CD4-positive, alpha-beta T cell treated with Interleukin-4 for 1 hour (primary cell): ENCODE measurements at places on chromosomes 11 and 22.

GRCh38 chr22:39026509-39027150, 5.7 kb downstream of the APOBEC3D start:
- DNase-seq: no peak

DNA sequence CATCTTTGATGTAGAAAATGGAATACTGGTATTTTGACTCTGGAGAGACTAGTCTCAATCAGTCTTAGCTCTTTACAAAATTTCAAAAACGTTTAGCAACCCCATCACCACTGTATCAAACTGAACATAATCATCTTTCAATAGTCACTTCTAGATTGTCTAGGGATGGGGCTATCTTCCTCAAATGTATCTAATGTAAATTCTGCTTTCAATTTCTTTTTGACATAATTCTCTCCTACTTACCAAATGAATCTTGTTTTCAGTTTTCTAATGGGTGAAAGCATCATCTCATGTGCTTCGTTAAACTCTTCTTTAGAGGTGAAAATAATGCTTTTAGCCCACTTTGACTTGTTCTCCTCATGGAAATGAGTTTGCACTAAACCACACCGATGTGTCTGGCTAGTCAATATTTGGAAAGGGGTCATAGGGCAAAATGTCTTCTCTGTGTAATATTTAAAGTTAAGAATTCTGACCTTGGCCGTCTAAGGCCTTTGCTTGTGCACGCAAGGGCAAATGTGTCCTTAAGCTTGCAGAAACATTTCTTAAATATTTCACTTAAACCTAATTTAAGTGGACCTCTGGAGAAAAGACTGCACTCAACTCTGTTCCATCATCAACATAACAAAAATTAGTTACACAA, 5.2 kb downstream of the SIK3 start:
- no peak for DNase-seq

DNA sequence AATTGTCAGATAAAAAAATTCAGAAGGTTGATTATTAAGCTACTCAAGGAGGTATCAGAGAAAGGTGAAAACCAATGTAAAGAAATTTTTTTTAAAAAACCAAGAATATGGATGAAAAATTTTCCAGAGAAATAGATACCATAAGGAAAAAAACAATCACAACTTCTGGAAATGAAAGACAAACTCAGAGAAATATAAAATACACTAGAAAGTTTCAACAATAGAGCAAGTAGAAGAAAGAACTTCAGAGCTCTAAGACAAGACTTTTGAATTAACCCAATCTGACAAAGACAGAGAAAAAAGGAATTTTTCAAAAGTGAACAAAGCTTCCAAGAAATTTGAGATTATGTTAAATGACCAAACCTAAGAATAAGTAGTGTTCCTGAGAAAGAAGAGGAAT, 62.9 kb upstream of the TEAD1 start:
- no peak for DNase-seq

GRCh38 chr11:72250661-72251464, 6.9 kb upstream of the PHOX2A start:
- DNase-seq: no peak

DNA sequence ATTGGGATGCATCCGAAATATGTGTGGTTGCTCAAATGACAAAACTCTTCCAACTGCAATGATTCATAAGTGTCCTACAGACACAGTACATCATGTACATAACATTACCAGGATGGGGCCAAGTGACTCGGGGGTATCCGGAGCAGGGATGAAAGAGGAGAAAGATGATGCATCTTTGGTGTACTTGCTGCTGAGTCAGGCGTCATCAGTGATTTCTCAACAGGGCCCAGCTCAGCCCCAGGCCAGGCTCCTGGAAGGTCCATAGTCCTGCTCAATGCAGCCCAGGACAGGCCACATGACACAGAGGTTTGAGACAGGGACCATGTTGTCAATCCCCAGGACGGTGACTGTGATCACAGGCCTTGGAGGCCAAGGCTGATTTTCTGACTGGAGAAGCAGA, 59.3 kb downstream of the GGTLC2 start:
- no peak for DNase-seq

GRCh38 chr11:110186456-110186855, 93.3 kb downstream of the ZC3H12C start:
- no peak for DNase-seq

- DNase-seq: no peak
Measured at GRCh38 chr11:40235841-40236240, 1223.6 kb downstream of the LRRC4C start.

DNA sequence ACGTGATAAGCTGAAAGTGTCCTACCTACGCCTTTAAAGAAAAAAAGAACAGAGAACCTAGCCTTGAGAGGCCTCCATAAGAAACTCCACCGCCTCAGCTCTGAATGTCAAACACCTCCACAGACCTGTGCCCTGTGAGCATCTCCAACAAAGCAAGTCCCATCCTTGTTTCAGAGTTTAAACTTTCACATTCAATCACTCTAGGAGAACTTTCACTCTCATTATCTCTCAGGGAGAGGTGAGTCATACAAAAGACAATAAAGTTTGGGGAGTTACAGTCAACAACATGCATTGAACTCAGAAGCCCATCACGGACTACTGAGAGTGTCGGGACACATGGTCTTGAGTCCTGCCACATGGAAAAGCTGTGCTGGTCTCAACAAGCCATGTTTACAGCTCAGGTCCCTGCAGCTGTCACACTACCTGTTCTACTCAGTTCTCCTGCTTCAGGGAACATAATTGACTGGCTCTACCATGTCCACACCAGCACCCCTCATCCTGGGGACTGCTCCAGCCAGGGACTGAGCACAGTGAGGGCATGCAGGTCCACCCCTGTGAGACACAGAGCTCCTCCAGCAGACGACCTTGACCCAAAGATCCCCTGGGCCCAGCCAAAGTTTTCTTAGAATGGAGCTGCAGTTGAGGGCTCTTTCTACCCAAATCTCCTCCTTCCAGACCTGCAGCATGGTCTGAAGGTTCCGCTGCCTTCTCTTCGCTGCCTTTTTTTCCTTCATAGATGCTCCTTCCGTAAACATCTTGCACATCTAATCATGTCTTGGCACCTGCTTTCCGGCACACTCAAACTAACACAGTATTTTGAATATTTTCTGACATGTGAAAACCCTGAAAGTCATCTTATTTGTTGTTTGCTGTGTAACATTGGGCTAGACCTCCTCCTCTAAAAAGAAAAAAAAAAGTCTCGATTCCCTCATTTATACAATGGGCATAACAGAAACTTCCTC, 114.9 kb downstream of the ETS1 start:
- peak; percentile 72 for DNase-seq

- DNase-seq: no peak
Measured at GRCh38 chr11:66192181-66192863, 76.1 kb upstream of the RAB1B start.

- DNase-seq: peak; percentile 43
Measured at GRCh38 chr11:12888525-12889158, 120.5 kb upstream of the RASSF10 start.

GRCh38 chr11:5123802-5124521, 14.2 kb downstream of the OR52A5 start:
- peak; percentile 36 for DNase-seq

- DNase-seq: no peak
Measured at GRCh38 chr11:88623531-88623930, 286.0 kb upstream of the CTSC start.

GRCh38 chr22:39223091-39223710, 21.6 kb downstream of the PDGFB start:
- DNase-seq: no peak

GRCh38 chr22:50058906-50059880, 1.1 kb upstream of the TTLL8 start:
- DNase-seq: no peak

- DNase-seq: peak; percentile 51
Measured at GRCh38 chr11:1770528-1770927, 6.8 kb upstream of the CTSD start.

DNA sequence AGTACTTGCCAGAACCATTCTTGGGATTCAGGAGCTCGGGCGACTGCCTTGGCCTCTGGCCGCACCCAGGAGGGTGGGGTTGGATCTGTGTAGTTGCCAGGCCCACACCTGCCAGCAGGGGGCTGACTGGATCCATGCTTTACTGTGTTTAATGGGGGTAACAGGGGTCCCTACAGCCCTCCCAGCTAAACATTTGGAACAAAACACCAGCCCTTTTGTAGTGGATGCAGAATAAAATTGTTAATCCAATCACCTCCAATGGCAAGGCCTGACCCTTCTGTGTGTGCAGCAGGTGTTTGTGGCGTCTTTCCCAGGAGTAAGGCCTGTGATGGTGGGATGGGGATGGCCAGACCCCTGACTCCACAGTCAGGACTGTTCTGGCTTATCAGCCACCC, 22.5 kb downstream of the SUN2 start:
- DNase-seq: peak; percentile 63

- DNase-seq: peak; percentile 99
Measured at GRCh38 chr11:65919141-65919572, at the start of gene DRAP1. DRAP1 (plus strand) TSS chr11:65919426; CDS start chr11:65919502, 76 bp downstream.

DNA sequence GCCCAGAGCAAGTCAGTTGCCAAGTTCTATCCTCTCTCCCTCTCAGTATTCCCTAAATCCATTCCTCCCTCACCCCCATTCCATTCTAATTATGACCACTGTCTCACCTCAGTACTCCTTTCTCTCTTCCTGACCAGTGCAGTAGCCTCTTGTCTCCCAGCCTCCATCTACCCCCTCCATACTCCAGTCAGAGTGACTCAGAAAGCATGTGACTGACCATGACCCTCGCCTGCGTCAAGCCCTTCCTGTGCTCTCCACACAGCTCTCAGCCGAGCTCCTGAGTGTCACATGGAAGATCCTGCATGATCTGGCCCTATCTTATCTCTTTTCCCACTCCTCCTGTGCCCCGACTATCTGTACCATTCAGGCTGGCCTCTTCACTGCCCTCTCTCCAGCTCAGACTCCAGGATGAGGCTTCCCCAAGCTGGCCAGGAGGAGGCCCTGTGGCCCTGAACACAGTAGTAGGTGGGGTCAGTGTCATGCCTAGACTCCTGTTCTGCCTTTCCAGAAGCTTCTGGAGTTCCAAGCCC, 42.6 kb downstream of the NEU3 start:
- DNase-seq: no peak

- DNase-seq: peak; percentile 85
Measured at GRCh38 chr11:34051349-34052035, at the start of gene CAPRIN1. CAPRIN1 (plus strand) TSS chr11:34051731; CDS start chr11:34052421, 690 bp downstream.

DNA sequence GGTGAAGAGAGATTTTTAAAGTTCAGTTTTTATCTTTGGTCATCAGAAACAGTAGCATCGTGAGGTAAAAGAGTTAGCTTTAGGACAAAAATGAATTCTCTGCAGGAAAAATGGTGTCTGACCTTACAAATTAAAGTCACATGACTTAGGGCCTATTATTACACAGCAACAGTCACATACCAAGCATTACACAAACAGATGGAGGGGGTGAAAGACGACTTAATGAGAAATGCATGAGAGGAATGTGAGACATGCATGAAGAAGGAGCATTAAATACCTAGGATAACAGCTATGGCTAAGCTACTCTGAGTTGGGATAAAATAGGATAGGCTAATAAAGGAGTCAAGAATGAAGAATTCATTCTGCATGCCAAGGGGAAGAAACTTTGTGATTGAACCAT, 77.5 kb downstream of the BLID start:
- no peak for DNase-seq

- DNase-seq: no peak
Measured at GRCh38 chr11:119147604-119148333, 1.1 kb upstream of the ABCG4 start.

GRCh38 chr22:49211176-49211575, 616.5 kb downstream of the BRD1 start:
- DNase-seq: no peak

- no peak for DNase-seq
Measured at GRCh38 chr11:87463486-87464102, 425.9 kb downstream of the TMEM135 start.

DNA sequence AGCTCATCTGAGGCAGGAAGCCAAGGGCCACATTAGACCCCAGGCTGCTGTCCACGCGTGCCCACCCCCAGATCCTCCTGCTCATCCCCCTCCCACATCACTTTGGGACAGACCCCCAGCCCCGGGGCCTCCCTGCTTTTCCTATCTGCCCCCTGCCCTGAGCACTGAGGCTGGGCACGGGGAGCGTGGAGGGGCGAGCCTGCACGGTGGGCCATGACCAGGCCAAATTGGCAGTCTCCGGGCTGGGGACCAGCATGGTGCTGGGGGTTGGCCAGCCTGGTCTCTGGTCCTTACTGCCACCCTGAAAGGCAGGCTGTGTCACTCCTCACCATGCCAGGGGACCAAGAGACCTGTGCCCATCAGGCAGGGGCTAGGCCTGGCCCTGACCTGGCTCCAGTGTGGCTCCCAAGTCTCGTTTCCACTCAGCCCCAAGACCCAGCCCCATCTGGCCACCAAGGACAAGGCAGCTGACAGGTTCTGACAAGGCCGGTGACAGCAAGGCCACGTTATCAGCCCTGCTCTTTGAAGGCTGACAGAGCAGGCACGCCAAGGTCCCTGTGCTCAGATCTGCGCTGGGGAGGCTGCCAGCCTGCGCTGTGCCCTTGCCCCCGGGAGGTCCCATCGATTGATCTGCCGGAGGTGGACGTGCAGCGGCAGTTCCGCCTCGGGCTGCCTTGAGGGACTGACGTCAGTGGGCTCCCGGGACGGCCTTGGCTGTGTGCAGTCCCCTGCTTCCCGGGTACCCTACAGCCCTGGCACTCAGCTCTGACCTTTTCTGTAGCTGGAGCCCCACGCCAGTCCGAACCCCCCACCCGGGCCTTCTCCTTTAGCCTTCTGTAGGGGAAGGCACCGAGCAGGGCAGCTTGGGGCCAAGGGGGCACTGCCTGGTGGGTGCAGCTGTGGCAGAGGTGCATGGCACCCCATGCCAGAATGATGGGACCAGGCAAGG, 3.6 kb downstream of the TNNI2 start:
- no peak for DNase-seq

DNA sequence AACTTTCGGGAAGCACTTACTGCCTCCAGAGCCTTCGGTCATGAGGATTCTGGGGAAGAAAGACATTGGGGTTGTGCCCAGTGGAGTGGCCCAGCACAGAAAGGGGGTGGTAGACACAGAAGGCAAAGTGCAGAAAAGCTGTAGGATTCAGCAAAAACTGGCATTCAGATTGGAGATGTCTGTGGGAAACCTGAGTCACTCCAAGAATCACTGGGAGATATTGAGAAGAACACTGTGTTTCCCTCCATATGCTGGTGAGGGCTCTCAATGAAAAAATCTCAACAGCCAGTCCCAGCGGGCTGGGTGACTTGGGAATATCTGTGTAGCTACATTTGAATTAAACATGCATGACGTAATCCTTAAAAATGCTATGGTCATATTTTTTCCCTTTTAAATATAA, 61.2 kb upstream of the RCN1 start:
- no peak for DNase-seq

DNA sequence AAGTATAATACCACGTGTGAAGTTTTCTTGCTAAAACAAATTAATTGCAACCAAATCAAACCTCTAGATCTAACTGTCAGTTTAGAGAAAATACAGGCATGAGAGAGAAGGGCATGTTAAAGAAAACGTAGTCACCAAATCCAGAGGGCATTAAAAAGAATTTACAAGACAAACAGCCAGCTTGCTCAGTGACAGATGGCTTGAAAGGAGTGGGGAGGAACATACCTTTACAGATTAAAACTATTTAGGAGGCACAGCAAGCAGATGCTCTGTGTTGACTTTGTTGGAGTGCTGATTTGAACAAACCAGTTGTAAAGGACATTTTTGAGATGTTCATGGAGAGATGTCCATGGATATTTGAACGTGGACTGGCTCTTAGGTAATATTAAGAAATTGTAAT, 96.9 kb downstream of the ATXN10 start:
- DNase-seq: no peak
